ENCODE measurements at places on chromosomes 2 and 18.

DNA sequence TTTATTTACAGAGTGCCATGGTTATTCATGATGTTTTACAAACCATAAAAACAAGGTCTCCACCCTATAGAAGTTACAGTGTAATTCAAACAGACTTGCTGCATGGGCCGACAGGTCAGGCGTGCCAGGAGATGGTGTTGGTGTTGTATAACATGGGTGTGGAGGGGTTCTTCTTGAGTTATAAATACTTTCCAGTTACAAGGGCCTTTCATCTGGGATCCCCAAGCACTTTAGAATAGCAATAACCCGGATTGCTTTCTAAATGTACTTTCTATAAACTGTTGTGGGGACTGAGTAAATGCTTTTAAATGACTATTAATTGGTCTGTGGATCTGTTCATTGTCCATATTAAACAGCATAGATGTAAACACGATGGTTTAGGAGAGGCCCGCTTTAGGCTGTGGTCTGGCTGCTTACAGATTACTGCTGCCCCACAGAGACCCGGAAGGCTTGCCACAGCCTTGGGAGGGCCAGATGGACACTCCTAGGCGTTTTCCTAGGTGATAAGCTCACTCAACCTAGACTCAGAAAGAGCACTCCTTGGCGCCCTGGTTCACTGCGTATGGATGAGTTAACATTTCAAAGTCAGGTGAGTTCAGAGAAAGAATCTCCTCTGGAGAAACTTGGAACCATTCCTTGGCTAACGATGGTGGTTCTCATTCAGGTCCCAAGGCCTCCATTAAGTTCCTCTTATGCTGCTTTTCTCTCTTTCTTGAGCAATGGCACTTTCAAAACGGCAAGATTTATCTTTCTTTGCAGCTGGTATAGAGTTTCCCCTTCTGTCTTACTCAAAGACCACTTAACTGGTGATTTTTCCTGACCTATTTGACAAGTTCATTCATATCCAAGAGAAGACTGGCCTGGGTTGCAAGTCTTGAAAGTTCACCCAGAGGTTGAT, 3.6 kb upstream of the KIAA2012 start:
- no peak for DNase-seq

- no peak for DNase-seq
Observed at GRCh38 chr2:61432990-61433389, 37.9 kb downstream of the USP34 start.

GRCh38 chr2:165803123-165803760, 9.2 kb upstream of the GALNT3 start:
- no peak for DNase-seq

GRCh38 chr2:46827274-46828134, 88.1 kb downstream of the MCFD2 start:
- DNase-seq, result no peak

DNA sequence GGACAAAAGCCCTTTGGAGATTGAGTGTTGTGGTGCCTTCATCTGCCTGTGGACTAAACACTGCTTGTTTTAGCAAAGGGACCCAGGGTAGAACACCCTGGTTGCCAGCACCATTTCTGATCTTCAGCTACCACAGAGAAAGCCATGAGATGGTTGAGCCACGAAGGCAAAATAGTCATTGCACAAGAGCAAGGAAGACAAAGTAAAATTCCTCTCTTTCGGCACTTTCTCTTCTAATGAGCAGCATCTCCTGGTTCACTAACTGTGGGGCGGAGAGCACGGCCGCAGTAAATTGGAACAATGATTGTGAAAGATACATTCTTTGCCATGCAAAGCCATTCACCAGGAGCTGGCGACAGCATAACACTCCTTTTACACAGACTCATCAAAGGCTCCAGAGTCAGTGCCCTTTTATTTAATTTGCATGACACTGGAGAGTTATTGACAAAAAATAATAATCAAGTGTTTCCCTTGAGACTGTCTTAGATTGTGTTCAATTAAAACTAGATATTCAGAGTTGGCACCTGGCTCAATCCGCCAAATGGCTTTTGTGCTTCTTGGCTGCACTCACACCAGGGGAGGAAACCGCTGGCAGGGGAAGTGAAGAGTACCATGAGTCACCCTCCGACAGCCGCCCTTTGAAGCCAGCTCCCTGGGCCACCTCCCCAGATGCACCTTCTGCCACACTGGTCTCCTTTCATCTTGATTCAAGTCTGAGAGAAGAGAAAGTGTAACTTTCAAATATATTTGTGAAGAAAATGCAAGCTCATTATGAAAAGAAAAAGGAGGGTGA, 100.5 kb upstream of the MEIS1 start:
- no peak for DNase-seq

GRCh38 chr2:66919286-66919685, 477.8 kb upstream of the ETAA1 start:
- no peak for DNase-seq

GRCh38 chr18:52678034-52678433, 338.0 kb downstream of the DCC start:
- no peak for DNase-seq

DNA sequence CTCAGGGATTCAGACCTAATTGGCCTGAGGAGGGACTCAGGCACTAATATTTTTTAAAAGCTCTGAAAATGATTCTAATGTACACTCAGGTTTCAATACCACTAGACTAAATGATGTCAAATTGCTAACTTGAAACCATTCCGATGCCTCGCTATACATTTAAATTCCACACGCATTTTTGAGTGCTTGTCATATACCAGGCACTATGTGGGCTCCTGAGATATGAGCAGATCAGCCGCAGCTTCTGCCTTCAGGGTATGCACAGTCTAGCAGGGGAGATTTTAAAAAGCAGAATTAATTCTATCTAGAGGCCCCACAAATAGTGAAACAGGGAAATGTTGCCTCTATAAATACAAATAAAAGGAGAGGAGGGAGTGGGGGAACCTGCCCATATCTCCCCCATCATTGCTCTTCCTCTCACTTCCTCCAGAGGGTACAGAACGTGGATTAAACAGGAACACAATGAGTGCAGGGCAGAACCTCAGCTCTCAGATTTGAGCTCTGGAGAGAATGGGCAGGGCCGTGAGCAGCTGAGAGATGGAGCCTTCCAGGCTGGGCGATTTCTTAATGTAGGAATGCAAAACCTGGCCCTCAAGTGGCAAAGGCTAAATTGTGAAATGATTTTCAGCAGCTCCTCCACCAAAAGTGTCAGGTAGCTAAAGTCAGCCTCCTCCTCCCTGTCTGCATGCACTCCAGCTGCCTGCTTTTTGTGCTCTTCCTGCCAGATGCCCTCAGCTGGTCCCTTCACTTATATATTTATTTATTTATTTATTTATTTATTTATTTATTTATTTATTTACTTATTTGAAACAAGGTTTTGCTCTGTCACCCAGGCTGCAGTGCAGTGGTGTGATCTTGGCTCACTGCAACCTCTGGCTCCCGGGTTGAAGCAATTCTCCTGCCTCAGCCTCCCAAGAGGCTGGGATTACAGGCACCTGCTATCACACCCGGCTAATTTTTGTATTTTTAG, 24.6 kb upstream of the LBH start:
- DNase-seq, result no peak

DNA sequence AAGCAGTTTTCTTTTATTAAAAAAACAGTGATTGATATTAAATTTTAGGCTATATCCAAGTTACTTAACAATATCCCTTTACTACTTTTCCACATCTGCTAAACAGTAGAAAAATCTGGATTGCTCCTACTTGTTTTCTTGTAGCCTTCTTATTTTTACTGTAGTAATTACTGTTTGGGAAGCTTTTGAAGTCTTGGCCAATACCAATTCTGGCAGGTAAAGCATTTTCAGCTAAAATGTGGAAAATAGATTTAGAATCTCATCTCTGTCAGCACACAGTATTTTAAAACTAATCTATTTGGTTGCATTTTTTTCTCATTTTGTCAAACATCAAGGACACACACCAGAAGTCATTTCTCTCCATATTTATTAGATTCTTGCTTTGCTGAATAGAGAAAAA, 1485.7 kb upstream of the PIK3C3 start:
- no peak for DNase-seq
